ENCODE measurements at places on chromosomes 4 and X.

- DNase-seq: no peak
Measured at GRCh38 chrX:39065051-39065871, 264.0 kb downstream of the MID1IP1 start.

GRCh38 chr4:71609651-71610050 is 174.2 kb downstream of the GC start:
- DNase-seq: no peak

GRCh38 chr4:134326866-134327265 is 125.3 kb upstream of the PABPC4L start:
- no peak for DNase-seq

GRCh38 chrX:125205133-125205917 is 114.3 kb upstream of the TEX13C start:
- no peak for DNase-seq

DNA sequence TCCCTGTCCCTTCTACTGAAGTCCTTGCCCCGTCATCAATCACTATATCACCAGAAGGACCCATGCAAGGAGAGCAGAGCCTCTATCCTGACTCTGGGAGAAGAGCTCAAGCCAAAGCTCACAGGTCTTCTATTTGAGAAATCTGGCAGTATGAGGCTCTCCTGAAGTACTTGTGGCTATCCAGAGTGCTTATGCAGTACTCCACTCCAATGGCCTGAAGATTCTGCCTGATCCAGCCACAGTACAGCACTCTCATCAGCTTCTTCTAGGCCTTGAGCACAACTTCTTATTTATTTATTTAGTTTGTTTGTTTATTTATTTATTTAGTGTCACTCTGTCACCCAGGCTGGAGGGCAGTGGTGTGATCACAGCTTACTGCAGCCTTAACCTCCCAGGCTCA is 13.0 kb downstream of the USP26 start:
- DNase-seq: no peak

GRCh38 chrX:9420275-9421265 is 44.3 kb upstream of the TBL1X start:
- DNase-seq: no peak

DNA sequence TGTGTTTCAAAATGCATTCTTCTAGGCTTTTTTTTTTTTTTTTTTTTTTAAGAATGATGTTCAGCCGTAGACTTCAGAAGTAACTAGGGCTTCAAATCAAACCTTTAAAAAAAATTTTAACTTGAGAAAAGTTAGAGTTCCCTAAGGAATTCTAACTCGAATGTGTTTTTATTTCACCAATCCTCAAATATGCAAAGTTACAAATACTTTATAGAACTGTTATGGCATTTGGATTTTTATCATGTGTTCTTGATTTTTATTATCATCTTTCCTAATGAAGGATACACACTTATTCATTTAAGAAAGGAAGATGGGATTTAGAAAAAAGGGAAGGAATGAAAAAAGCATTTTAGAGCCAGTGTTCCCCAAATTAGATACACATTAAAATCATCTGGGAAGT is 200.6 kb upstream of the LDB2 start:
- DNase-seq: no peak

- DNase-seq: no peak
Measured at GRCh38 chr4:99414401-99414800, 20.7 kb downstream of the ADH7 start.

DNA sequence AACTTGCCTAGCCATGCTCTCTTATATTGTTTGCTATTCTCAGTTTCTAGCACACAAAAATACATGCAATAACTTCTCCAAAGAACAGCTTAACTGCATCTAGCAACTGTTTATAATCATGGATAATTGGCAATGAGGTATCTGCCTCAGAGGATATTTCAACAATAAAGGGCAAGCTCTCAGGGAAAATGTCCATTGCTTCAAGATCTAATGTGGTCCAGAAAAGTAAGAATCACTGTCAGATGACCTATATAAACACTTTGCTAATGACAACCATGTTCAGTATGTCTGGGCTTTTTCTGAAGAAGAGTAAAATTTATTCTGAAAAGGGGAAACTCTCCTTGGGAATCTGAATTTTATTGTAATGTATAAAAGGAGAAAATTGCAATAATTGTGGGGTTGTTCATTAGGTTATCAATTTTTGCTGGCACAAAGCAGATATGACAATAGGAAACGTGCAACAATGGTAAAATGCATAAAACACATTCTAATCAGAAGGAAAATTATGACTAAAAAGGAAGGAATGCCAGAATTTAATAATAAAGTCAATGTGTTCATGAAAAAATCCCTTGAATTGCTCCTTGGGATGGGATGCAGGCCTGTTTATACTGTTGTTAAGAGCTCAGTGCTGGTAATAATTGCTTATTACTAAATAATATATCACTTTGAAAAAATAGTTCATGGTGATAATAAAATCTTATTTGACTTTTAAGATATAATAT is 90.3 kb downstream of the ANTXR2 start:
- DNase-seq: no peak

GRCh38 chrX:46690818-46691217 is 68.1 kb downstream of the SLC9A7 start:
- no peak for DNase-seq

DNA sequence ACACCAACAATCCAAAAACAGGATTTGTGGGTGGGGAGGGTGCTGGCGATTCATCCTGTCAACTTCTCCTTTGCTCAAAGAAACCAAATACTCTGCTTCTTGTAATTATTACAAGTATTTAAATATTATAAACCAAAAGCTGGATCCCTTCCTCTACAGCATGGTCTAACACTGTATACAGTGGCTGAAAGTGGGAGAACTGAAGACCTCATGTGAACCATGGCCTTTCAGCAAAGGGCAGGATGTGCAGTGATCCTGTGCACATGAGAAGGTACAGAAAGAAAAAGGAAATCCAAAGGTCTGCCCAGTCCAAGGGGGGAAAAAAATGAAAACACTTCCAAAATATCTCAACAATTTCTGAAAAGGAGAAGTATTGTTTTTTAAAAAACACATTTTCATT is 5.3 kb upstream of the CXorf38 start:
- DNase-seq: no peak

DNA sequence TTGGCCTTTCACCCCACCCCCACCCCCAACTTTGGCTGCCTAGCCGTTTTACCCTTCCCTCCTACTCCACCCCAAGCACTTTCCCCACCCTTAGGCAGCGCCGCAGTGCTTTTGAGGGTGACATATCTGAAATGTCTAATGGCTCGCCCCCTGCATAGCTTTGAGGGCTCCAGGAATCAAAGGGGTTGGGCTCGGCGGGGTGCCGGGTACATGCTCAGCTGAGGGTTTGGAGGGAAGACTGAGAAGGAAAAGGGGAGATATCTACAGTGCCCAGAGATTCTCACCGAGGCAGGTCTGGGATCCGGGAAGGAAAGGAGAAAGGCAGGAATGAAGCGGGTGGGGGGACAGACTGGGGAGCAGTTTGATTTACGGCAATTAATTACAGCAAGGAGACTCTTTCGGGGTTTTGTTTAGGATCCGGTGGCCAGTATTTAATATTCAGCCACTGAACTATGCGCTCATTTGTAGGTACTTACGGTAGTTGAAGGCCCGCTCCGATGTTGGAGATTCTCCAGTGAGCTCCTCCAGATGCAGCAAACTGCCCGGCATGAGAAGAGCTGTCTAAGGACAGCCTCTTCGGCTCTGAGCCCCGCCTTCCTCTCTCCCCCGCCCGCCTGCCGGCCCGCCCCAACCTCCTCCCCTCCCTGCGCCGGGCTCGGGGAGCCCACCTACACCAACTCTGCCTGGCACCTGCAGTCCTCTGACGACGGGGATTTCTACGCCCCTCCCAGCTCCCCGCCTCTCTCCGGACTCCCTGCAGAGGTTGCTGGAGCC is at the start of gene IGSF1:
Gene IGSF1, minus strand, starts transcription at position 569 of the 774 bp plus-strand sequence. CDS start 2,632 bp downstream, outside the sequence.
- DNase-seq: no peak

DNA sequence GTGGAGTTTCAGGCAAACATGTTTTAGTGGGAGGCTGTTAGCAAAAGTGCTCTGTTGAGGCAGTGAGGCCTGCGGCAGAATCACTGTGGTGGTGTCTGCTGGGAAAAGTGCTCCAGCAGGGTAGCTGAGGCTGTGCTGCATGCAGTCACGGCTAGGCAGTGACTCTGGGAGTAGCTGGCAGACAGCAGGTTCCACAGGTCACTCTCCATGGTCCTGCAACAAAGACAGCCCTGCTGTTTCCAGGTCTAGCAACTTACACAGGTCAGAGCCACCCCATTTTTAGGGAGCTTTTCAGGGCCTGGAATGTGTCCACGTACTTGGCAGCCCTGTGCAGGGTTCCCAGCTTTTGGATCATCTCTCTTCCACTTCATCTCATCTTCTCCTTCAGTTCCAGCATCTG is 184.3 kb downstream of the NAA11 start:
- DNase-seq: no peak

Measured in AG04450 (cell line).